ENCODE measurements at places on chromosomes 5 and 9.

GRCh38 chr9:37542895-37543294 lies 33.3 kb downstream of the FBXO10 start:
- DNase-seq = no peak

- no peak for DNase-seq
These were observed 18.9 kb downstream of the KIF24 start for GRCh38 chr9:34310215-34310614.

GRCh38 chr5:113450462-113450861 lies 15.7 kb upstream of the TSSK1B start:
- DNase-seq = no peak

- DNase-seq = no peak
These were observed 22.5 kb upstream of the CCNH start for GRCh38 chr5:87435144-87435694.

GRCh38 chr5:86749841-86750240 lies 132.1 kb downstream of the COX7C start:
- DNase-seq = no peak

- DNase-seq = no peak
These were observed 124.6 kb upstream of the TAF11L2 start for GRCh38 chr5:17373406-17373805.
